COR-L47 (cell line): ENCODE measurements at places on chromosomes 11 and 22.

- no peak for DNase-seq
Observed at GRCh38 chr11:91272089-91272488, 952.5 kb upstream of the FAT3 start.

GRCh38 chr11:101470881-101471520 is 112.8 kb downstream of the TRPC6 start:
- no peak for DNase-seq

GRCh38 chr11:66391322-66391721 is 19.8 kb upstream of the SLC29A2 start:
- no peak for DNase-seq

- no peak for DNase-seq
Observed at GRCh38 chr11:66852466-66853241, 4.2 kb upstream of the LRFN4 start.

GRCh38 chr11:92227230-92227814 is 2.7 kb downstream of the FAT3 start:
- DNase-seq, result no peak

GRCh38 chr11:120994091-120994859 is 29.6 kb upstream of the TBCEL start:
- no peak for DNase-seq

DNA sequence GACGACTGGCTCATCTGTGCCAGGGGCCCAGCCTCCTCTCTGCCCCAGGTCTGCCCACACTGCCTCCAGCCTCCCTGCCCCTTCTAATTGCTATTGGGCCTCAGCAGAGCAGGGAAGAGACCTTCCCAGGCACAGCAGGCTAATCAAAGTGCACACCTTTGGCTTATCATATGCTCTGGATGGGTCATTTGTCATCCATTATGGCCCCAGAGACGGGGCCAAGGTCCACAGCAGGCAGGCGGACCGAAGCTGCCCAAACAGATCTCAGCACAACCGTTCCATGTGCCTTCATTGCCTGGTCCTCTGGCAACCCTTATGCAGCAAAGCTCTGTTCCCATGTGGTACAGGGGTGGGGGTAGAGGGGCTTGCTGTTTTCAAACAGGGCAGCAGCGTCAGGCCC is 66.6 kb downstream of the TP53I11 start:
- no peak for DNase-seq

DNA sequence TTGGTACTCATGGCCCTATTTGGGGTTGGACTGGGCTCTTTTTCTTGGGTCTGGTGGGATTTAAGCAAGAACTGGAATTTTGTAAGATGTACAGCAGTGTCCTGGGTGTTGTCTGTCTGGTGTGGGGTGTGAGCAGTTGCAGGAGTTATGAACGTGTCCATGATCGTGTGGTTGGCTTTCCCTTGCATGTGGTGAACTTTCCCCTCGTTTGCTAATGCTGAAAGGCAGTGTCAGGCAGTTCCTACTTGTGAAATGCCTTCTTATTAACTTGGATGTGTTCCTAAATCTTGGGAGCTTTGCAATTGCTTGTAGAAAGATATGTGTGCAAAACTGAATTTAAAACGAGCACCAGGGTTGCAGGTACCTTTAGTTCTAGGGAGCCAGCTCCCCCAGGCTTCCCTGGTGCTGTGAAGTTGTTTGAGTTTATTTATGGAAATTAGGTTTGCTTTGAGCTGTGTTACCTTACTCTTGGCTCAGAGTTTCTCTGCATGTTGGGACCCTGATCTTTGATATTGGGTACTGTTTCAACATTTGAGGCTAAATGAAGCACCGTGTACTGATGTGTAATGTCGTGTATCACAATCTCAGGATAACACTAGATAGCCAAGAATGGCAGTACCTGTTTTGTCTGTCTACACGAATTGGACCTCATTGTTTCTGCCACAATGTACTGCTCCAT is 35.8 kb upstream of the HSD17B12 start:
- no peak for DNase-seq

GRCh38 chr22:25555586-25555985 is 8.9 kb upstream of the GRK3 start:
- no peak for DNase-seq

DNA sequence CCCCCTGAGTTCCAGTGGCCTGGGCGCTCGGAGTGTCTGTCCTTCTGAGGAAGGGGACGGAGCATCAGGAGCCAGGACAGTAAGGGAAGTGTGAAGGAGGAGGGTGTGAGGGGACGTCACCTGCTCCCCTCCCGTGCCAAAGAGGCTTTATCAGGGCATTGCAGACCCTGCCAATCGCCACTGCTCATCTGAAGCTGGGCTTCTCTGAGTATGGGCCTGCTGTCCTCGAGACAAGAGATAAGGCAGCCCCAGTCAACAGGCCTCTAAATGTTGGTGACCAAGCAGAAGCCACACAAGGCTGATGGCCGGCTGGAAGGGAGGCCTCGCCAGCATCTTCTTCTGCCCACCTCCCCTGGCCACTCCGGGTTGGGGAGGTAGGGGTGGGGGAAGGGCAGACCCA is 29.8 kb downstream of the LIF start:
- DNase-seq, result no peak

DNA sequence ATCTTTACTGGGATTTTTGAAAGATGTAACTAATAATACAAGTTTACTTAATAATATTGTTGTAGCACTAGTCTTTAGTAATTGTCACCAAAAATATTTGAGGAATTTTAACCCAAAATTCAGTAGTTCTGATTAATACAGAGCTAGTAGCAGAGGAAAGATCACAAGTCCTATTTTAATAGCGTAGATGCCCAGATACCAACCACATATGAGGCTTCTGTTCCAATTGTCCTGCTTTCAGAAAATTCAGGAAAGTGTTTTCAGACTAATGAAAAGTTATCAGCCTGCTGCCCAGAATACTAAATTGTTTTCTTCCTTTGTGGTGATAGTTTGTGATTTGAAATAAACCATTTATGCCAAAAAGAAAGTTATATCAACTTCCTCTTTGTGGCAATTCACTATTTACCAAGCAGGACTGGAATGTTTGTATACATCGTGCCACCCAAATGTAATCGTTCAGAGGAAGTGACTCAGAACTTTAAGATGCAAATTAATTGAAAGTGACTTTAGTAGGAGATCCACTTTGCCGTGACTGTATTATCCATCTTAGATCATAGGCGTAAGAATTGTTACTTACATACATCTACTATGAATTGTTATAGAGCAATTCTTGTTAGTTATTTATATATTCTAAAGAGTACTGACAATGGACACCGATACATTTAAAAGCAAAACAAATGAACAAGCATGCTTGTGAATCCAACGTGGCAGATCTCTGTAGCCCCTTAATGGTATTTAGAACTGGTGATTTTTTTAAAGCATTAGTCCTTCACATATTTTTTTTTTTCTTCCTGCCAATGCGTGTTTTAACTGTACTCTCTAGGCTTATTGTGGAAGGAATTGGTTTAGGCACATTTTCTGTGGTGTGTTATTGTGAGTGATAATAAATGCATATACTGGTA is 231.0 kb downstream of the DDX10 start:
- DNase-seq, result no peak

- no peak for DNase-seq
Observed at GRCh38 chr11:86191874-86192273, 52.7 kb upstream of the EED start.

DNA sequence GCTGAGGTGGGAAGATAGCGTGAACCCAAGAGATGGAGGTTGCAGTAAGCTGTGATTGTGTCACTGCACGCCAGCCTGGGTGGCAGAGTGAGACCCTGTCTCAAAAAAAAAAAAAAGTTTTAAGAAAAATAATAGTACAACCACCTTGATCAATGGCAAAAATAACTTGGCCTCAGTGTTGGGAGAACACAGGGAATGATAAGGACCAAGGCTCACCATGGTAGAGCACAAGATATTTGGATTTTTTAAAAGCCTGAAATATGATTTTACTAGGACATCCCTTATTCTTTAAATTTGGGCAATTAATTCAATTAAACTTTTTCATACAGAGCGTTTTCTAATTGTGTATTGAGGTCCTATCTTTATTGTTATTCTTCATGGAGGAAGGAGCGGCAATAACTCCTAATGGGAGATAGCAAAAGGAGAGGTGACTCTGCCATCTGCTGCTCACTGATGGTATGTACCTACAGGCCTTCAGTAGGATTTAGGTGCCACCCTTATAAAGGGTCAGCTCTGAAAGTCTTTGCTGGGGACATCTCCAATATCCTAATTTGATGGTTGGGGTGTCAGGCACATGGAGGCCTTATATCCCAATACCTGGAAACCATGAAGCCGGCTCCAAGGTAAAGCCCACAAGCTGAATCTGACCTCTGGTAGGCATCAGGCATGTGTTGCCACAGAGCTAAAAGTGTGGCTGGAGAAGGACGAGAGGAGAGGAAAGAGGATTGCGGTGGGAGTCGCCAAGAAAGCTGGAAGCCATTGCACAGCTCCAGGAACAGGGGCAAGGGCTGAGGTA is 21.9 kb upstream of the POLD3 start:
- DNase-seq, result peak; percentile 38

DNA sequence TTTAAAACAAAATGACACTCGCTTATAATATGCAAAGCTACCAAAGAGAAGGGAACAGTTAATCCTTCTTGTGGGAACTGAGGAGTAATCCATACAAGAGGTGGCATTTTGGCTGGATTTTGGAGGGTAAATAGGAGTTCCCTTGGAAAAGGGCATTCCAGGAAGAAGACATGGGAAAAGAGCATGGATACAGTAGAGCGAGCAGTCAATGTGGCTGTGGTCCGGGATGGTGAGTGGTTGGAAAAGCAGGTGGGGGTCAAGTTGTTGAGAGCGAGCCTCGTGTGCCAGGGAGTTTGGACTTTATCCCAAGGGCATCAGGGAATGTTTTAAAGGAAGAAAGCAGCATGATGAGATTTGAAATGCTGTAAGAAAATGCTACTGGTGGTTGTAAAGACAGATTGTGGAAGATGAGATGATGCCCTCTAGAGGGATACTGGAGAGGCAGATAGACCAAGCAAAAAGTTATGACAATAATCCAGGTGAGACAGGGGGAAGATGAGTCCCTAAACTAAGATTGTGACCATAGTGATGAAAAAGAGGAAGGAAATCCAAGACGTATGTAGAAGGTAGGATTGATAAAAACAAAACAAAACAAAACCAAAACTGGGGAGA is 3.8 kb upstream of the MMP7 start:
- DNase-seq, result no peak

DNA sequence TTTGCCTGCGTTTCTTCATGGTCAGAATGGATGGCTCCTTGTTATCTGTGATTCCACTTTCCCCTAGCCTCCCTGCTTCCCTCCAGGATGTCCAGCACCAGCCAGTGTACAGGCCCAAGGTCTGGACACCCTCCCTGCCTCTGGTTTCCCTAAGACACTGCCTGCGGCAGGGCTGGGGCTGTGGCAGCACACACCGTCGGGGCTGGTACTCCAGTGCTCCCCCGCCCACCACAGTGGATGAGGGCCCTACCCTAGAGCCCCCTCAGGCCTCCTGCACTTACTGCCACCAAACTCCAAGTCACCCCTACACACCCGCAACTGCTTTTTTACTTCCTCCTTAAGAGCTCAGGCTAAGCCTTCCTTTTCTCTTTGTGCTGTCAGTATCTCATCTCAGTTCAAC is 28.9 kb downstream of the ZNF214 start:
- DNase-seq, result no peak

DNA sequence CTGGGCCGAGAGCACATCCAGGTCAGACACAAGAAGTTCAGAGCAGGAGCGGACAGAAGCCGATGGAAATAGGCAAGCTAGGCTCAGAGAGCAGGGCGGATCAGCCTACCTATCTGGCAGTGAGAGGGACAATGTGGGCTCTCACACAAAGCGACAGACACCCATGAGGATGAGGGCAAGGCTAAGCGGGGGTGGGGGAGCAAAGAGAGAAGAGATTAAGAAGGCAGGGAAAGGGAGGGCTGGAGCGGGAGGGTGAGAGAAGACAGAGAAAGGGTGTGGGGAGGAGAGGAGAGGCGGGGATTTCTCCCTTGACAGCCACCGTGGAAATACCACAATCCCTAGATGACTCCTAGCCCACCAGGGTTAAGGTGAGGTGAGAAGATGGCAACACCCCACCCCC is 57.9 kb downstream of the BUD13 start:
- DNase-seq, result no peak

DNA sequence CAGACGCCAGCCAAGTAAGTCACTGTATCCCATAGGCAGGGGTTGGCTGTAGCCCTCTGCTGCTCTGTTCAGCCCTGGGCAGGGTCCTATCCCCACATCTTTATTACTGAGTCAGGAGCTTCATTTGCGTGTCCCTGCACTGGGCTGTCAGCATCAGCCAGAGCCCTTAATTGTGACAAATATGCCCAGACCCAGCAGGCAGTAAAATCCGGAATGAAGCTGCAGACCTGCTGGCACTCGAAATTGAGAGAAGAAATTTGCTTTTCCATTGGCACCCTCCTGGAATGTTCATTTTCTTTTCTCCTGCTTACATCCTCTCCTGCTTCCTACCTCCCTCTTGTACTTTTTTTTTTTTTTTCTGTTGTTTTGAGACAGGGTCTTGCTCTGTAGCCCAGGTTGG is 43.8 kb downstream of the CEP164 start:
- no peak for DNase-seq

DNA sequence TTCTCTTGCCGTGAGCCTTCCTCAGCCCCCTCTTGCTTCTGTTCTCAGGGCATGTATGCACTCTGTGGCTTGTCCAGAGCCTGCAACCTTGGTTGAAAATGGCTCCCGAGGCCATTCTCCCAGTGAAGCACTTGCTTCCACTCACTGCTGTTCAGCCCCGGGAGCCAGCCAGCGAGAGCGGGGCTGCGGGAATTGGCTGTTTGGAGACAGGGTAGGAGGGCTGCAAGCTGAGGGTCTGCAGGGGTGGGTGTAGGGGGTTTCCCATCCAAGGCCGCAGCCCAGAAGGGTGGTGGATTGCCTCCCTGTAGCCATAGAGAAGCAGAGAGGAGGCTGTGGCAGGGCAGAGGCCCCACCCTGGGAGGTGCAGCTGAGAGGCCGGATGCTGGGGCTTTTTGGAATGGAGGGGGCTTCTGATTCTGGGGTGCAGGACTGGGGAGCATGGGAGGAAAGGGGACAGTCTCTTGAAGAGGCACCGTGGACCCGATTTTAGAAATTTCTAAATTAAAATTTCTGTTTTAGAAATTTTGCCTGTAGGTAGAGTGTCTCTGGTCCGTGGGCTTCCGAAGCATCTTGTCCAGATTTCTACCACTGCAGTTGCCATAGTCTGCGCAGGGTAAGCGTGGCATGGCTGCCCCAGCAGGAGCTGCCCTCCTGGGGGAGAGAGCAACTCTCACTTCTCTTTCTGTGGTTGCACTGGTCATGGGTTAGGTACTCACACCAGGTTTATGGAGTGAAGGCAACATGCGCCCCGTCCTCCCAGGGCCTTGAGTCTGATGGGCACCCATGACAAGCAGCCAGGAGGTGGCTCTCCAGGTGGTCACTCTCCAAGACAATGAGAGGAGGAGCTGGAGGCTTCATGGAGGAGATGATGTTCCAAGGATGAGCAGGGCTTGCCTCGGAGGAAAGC is 100.2 kb downstream of the TBC1D22A start:
- no peak for DNase-seq
